ENCODE measurements at places on chromosomes 6 and 20.

- DNase-seq, result no peak
Observed at GRCh38 chr6:4057036-4057435, 21.9 kb downstream of the FAM217A start.

- DNase-seq, result no peak
Observed at GRCh38 chr6:108288742-108289141, 6.1 kb upstream of the AFG1L start.

DNA sequence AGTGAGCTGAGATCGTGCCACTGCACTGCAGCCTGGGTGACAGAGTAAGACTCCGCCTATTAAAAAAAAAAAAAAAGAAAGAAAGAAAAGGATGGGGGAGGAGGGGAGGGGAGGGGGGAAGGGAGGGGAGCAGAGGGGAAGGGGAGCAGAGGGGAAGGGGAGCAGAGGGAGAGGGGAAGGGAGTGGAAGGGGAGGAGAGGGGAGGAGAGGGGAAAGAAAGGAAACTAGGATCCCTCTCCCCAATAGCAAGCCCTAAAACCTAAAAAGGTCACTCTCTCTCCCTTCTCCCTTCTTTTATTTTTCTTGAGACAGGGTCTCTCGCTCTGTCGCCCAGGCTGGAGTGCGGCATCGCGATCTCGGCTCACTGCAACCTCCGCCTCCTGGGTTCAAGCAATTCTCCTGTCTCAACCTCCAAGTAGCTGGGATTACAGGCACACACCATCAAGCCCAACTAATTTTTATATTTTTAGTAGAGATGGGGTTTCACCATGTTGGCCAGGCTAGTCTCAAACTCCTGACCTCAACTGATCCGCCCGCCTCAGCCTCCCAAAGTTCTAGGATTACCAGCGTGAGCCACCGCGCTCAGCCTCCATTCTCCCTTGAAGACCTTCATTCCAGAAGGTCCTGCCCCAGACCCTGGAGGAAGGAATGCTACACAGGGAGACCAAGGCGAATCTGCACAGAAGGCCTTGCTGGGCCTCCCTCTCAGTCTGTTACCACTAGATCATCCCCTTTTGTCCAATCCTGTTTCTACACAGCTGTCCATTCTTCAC, 45.8 kb upstream of the PIM1 start:
- DNase-seq, result no peak

- no peak for DNase-seq
Observed at GRCh38 chr20:1263853-1264252, 2.2 kb upstream of the SNPH start.

DNA sequence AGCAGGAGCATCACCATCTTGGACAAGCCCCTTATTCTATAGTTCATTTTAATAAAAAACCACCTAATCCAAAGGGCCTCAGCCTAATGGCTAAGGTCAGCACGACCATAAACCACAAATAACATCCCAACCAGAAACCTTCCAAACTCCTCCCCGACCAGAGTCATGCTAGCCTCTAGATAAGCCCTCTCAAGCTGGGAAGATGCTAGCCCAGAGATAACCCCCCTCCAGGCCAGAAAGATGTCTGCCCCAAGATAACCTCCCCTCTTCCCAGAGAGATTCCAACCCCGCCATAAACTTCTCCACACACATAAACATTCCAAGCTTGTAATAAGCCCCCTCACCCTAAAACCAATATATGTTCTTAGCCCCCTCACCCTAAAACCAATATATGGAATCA, 38.5 kb upstream of the OR14J1 start:
- DNase-seq, result no peak

DNA sequence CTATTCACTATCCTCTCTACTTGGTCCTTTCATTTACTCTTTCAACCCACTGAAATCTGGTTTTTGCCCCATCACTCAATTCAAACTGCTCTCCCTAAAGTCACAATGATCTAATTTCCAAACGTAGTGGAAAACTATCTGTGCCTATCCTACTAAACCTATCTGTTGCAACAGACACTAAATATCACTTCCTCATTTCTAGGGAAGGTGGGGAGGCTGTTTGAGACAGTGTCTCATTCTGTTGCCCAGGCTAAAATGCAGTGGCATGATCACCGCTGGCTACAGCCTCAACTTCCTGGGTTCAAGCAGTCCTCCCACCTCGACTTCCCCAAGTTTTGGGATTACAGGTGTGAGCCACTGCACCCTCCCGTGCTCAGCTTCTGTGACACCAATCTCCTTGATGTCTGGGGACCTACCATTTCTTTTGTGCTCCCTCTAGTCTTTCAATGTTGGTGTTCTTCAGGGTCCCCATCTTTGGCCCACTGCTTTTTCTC, 8.8 kb downstream of the RANBP9 start:
- no peak for DNase-seq

GRCh38 chr20:896501-897025, 19.6 kb downstream of the ANGPT4 start:
- no peak for DNase-seq

DNA sequence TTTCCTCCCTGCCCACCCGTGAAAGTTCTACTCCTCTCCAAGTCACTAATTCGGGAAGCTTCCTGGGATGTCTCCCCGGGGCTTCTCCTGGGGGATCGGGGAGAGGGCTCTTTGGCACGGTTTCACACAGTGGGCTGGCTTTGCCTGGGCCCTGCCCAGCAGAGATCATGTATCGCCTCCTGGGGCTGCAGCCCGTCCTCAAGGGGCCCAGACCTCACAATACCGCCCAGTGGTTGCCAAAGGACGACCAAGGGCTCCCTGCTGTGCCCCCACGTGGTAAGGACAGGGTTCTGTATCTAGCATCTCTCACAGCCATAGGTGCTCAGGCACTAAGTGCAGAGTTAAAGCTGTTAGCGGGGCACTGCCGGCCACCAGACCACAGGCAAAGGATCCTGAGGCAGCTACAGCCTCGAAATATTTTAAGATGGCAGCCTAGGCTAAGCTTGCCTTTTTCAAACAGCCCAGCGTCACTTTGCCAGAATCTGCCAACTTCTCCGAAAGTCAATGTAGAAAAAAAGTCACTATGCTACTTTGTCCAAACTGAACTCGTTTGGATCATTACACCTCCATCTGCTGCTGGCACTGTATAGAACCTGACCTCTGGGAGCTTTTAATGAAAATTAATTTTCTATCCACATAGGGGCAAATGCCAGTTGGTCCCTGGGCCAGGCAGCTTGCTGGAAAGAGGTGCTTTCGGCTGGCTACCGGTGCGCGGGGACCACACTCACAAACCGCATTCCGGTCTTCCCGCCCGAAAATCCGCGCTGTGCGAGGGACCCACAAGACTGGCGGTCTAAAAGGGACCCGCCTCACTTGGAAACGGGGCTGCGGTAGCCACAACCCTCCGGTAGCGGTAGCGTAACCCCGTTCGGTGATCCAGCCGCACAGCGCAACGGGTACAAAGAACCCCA, 1.3 kb upstream of the NNAT start:
- no peak for DNase-seq

GRCh38 chr6:105810922-105811482, 275.1 kb upstream of the PRDM1 start:
- DNase-seq, result no peak

- no peak for DNase-seq
Observed at GRCh38 chr6:34602318-34603111, 46.4 kb upstream of the SPDEF start.

DNA sequence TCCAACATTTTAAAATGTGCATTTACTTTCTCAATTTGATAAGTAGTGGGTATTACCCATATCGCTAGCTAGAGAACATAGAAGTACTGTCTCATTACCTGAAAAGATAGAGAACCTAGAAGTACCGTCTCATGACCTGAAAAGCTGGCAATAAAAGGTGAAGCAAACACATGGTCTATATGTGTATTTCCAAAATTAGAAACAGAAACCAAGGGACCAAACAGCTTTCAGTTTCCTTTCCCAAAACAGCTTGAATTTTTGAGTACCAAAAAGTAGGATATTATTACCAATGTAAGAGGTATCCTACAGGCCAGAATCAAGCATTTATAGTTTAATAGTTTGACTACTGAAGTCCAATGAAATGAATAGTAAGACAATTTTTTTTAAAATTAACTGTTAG, 77.2 kb downstream of the KIF13A start:
- DNase-seq, result no peak

DNA sequence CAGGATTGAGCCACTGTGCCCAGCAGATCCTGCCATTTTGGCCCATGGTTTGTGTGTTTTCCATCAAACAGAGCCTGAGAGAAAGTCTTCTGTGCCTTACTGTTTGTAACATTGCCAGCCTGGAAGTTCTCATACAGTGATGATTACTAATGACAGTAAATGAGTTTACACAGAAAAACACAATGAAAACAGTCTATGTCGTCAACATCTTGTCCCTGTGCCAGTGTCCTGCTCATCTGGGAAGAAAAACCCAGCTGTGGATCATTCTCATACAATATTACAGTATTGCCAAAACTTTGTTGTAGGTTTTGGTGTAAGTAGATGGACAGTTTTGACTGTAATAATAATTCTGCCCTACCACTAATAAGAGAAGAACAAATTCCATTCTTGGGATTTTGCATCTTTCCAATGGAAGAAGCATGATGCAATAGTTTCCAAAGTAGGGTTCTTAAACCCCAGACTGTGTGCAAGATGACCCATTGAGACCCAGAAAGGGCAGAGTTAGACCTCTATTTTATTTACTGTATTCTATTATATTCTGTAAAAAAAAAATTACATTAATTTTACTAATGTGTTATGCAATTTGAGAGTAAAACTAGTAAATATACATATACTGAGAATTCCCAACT, 135.0 kb upstream of the JARID2 start:
- DNase-seq, result no peak

GRCh38 chr6:68747110-68747790, 112.2 kb downstream of the ADGRB3 start:
- no peak for DNase-seq

GRCh38 chr20:19449051-19449450, 236.6 kb downstream of the SLC24A3 start:
- no peak for DNase-seq

- no peak for DNase-seq
Observed at GRCh38 chr6:537114-537513, 119.8 kb downstream of the HUS1B start.

GRCh38 chr20:20734475-20734948, 22.1 kb upstream of the RALGAPA2 start:
- DNase-seq, result no peak

GRCh38 chr6:42532038-42532669, 31.7 kb upstream of the UBR2 start:
- no peak for DNase-seq

DNA sequence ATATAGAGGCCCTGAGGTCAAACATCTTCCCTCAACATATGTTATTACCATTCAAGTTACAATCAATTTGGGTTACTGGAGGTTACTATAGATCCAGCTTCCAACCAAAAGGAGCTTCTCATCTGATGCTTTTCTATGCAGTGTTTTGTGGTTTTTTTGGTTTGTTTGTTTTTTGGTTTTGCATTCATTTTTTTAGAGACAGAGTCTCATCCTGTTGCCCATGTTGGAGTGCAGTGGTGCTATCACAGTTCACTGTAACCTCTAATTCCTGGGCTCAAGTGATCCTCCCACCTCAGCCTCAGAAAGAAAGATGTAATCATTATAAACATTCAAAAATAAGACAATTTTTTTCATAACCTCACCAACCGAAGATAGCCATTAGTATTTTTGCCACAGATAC, 124.4 kb upstream of the JARID2 start:
- DNase-seq, result no peak

- no peak for DNase-seq
Observed at GRCh38 chr20:3221398-3222226, 12.3 kb downstream of the ITPA start.

GRCh38 chr6:116616737-116617053, 416 bp downstream of the RSPH4A start:
- no peak for DNase-seq

GRCh38 chr6:2432292-2432691, 186.9 kb upstream of the GMDS start:
- no peak for DNase-seq

GRCh38 chr6:69973763-69974162, 107.4 kb downstream of the COL19A1 start:
- DNase-seq, result no peak

All from stimulated activated CD8-positive, alpha-beta memory T cell treated with anti-CD3 and anti-CD28 coated beads, Interleukin-4, amount 100 ng/mL, for 24 hours (primary cell).